ENCODE measurements at places on chromosomes 2 and 18. TPM values are rescaled to one million over a fixed set of nuclear protein-coding genes. Genes with fewer than 3 reads are reported as not detected.

- DNase-seq = no peak
Observed at GRCh38 chr2:139631966-139632365, 851.8 kb upstream of the NXPH2 start.

GRCh38 chr2:101107241-101107640, 43.9 kb downstream of the TBC1D8 start:
- DNase-seq = no peak

DNA sequence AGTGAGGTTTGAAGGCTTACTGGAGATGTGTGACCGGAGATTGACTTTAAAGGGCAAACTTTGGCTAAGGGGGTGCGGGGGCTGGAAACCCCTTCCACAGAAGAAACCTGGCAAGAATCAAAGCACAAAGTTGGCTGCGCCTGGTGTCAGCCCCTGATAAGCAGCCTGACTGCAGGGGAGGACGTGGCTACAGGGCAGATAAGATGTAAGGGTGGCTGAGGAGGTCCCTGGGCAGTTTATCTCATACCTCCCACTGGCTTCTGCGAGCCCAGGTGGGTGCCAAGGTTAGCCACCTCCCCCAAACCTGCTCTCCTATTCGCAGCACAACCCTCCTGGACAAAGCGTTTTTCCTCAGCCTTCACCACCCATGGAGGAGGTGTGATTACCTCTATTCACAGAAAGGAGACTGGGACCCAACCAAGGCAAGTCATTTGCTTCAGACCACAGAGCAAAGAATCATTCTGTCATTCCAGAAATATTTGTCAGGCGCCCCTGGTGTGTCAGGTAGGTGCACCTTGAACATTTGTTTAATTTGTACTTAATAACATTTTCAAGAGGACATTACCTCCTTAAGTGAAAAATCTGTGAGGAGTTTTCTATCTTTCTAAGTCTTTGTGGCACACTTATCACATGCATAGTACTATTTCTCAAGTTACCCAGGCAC, 73.1 kb upstream of the IL1R1 start:
- peak; percentile 44 for DNase-seq

- no peak for DNase-seq
Observed at GRCh38 chr18:581096-581495, 916 bp downstream of the CETN1 start.

- DNase-seq = peak; percentile 80
Observed at GRCh38 chr2:42138163-42139015, 30.8 kb upstream of the EML4 start.

- DNase-seq = no peak
Observed at GRCh38 chr2:83342860-83343329, 1116.2 kb downstream of the SUCLG1 start.

- DNase-seq = no peak
Observed at GRCh38 chr2:71006323-71006722, 11.7 kb upstream of the TEX261 start.

DNA sequence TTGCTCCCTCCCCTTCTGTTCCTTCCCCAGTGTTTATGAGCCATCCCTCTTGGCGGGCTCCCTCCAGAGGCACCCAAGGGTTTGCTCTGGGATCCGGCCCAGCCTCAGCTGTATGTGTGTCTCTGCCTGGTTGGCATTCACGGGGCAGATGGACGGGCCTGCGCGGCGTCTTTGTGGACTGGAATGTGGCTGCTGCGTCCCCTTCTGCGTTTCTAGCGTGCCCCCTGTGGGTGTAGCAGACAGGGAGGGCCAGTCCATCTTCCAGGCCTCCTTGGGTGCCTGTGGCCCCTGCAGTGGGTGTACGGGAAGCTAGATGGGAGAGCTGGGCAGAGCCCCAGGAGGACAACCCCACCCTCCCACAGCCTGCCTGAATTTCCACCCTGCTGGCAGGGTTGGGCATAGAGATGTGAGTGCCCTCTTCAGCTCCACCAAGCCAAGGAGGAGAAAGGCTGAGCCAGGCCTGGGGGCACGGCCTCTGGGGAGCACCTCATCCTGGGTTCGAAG, 15.7 kb downstream of the GPC1 start:
- no peak for DNase-seq

ANO7 gene
- total RNA-seq = not detected

CUL3 gene
- total RNA-seq = 122 TPM

DCDC2C gene
- total RNA-seq = 0.40 TPM

Measured in thyroid gland (tissue), 4 donors.